Activated CD8-positive, alpha-beta memory T cell treated with anti-CD3 and anti-CD28 coated beads, Interleukin-2, amount 10 ng/mL, durations not matched to agents 7 days and 5 days (primary cell): ENCODE measurements at places on chromosomes 6 and 20. TPM values are rescaled to one million over a fixed set of nuclear protein-coding genes. Genes with fewer than 3 reads are reported as not detected.

MCHR2 gene
- total RNA-seq, result not detected

NEDD9 gene
- total RNA-seq, result 84.5 TPM

PTK6 gene
- 0.21 TPM for total RNA-seq

SFTA2 gene
- not detected for total RNA-seq

TMEM244 gene
- total RNA-seq, result 0.99 TPM

PLAGL2 gene
- 41.4 TPM for total RNA-seq

ZGPAT gene
- 54.6 TPM for total RNA-seq

OR12D3 gene
- total RNA-seq, result not detected

C6orf15 gene
- not detected for total RNA-seq

SLC25A27 gene
- 0.12 TPM for total RNA-seq

TRIM26 gene
- 112 TPM for total RNA-seq

GNAS-AS1 gene
- 0.89 TPM for total RNA-seq
